ENCODE measurements at places on chromosomes 6 and 20.
A peak's percentile ranks its signal among the peaks of the same experiment; 100 is the strongest.

- no peak for DNase-seq
Observed at GRCh38 chr6:45488889-45489288, 111.2 kb upstream of the SUPT3H start.

DNA sequence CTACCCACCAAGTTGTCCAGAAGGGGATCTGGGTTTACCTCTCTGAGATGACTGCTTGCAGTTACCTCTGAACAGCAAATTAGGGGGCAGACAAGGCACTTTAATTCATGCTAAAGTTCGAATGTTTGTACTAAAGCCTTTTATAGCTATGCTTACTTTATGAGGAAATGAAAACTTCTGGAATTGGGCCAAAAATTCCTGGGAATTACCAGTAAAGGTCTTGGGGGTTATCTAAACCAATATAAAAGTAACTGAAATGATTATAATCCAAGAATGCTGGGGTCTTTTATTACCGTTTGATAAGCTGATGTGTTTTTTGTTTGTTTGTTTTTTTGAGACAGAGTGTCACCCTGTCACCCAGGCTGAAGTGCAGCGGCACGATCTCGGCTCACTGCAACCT, 7.9 kb upstream of the LZTS3 start:
- DNase-seq: no peak

DNA sequence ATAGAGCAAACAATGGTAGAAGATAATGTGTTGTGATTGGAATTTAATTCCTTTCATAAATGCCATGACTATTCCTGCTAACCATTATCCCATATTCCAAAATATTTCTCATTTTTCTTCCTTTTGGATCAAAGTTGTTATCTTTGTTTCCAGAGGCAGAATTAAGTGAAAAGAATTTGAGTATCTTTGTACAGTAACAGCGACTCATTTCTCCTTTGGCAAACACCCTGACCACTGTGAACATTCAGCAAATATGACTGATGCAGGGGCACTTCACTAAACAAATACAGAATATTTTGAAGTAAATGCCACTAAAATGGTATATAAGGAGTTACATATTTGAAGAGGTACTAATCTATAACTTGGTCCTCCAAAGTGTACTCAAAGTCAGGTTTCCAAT, 105.0 kb upstream of the LAMP5 start:
- DNase-seq: no peak

DNA sequence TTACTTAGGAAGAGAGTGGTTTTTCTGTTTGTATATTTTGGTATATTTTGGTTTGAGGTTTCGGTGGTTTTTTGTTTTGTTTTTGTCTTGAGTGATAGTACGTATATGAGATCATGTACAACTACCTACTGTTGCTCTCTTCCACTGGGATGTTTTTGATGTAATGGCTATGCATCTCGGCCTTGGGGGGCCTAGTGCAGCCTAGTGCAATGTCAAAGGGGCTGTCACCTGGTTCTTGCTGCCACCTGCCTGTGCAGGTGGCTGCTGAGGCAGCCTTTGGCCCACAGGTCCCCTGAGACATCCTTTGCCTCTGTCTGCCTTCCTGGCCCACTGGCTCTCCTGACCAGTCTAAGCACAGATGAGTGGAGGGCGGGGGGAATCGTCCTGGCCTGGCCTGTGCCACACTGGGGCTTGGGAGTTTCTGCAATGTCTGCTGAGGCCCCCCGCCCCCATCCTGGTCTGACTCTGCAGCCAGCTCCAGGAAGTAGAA, 546.6 kb downstream of the CD83 start:
- no peak for DNase-seq

DNA sequence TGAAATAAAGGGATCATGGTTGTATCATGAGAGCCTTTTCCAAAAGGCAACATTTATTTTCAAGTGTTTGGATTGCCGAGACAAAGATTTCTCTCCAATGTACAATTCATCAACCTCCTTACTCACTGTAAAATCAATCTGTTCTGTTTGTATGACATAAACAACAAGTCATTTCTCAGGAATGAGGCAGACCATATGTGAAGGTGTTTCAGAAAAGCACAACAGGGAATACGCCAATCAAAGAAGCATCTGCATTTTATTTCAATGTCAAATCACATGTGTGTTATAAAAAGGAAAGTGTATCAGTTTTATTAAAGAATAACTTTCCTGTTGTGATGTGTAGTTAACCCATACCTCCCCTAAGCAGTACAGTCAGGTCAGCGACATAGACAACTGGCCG, 653.7 kb downstream of the TFAP2A start:
- no peak for DNase-seq

DNA sequence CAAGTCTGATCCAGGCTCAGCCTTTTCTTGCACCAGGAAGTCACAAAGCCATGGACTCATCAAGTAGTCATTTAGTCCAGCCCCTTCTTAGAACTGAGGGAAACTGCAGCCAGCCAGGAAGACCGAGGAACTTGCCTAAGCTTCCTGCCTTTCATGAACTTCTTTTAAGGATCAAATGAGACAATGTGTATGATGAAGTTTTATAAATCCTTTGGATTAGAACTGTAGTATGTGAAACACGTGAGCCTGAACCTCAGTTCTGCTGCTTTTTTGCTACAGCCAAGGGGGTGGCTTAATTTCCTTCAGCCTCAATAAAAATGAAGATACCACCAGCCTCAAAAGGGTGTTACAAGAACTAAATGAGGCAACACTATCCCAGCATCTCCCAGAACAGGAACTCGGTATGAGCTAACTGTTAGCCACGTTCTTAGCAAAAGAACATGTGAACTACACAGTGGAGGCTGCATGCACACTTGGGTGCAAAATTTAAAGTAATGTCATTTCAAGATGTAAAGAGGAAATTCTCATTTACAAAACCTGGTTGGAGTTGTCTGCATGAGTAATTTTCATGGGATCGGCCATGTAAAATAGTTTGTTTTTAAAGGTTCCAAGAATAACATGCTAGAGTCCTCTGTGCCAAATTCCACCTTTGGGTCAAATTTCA, 76.0 kb upstream of the TBC1D7 start:
- no peak for DNase-seq

DNA sequence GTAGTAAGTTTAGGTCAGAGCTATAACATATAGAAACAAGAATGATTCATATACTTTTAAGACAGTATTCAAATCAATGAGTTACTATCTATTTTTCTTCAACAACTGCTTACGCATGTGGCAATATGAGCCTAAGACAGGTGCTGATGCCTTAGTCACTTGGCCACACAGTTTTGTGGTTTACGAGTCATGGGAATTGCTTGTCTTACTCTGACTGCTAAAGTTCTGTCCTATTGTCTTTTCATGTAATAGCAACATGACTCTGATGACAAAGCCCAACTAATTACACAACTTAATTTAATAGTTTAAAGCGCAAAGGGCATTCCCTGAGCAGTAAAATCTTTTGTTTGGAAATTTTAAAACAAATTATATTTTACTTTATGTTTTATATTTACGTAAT, 159.3 kb upstream of the CENPW start:
- DNase-seq: no peak

- DNase-seq: no peak
Observed at GRCh38 chr6:102736941-102737368, 1343.4 kb downstream of the GRIK2 start.

- DNase-seq: no peak
Observed at GRCh38 chr6:169185011-169185521, 68.6 kb downstream of the THBS2 start.

- DNase-seq: no peak
Observed at GRCh38 chr6:21604081-21604480, 10.5 kb downstream of the SOX4 start.

- no peak for DNase-seq
Observed at GRCh38 chr20:33772439-33772838, 38.7 kb upstream of the CHMP4B start.

GRCh38 chr6:2866171-2866846, 24.6 kb upstream of the SERPINB1 start:
- no peak for DNase-seq

DNA sequence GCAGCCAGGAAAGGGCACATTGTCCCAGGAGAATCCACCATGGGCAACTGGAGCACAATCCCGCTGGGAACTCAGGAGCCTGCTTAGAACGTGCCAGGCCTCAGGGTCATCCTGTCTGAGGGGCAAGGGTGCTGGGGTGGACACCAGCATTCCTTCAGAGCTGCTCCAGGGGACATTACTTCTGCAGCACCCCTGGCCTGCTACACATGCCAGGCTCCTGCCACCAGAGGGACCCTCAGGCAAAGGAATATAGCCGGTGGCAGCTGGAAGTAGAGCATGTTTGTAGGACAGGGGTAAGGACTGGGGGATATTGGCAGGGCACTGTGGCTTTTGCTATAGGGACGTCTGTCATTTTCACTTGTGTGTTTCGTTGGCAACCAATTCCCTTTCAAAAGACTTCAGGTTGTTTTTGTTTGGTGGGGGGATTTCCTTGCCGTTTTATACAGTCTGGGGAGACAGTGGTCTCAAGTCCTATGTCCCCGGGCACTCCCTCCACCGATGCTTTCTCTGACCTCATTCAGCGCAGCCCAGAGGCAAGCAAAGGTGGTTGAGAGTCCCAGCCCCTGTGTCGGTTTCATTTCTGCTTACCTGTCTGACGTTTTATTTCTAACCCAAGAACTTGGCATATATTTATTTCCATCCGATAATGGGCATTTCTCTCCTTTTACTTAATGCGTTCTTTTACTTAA, 130.8 kb downstream of the JPH2 start:
- peak; percentile 34 for DNase-seq

DNA sequence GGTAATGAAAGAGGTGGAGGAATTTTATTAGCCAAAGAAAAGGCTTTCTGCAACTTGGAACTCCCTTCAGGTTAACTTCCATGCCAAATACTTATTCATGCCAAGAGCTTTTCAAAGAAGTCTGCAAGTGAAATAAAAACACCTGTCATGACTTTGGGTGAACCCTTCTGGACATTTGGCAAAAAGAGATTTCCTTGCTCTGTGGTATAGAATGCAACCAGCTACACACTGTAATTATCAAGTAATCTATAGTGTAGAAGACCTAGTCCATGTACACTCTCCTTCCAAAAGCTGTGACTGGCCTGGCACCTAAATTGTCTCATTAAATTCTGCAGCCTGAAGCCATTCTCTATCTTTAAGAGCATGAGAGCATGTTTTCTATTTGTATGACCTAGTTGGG, 232.3 kb downstream of the COL12A1 start:
- DNase-seq: no peak
